GM23338 (cell line): ENCODE measurements at places on chromosomes 16 and 17.
A peak's percentile ranks its signal among the peaks of the same experiment; 100 is the strongest.

DNA sequence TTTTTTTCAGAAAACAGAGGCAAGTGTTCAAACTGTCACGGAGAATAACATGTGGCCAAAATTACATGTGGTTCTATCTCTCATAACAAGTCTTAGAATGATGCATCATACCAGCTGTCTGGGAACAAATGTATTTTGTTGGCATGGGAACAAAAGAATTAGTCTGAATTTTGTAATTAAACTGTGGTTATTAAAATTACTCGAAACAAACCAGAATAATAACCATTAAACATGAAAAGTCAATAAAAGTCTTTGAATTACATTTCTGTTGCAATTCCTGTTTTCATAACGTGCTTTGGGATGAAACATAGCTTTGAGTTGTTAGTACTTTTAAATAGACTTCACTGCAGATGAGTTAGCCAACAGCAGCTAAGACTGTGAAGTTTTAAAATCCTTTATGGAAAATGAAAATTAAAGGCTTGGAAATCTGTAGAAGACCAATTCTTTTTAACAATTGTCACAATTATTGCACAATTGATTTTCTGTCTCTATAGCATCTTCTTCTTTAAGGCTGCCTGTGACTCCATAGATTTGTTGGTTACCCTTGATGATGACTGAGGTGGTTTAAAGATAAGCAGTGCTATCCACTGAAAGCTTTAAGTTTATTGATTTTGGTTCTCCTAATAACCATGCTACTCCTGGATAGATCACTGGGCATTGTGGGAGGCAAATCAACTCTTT lies 117.9 kb upstream of the AXIN2 start:
- DNase-seq = no peak

GRCh38 chr17:4480929-4481898 lies 17.5 kb upstream of the SPNS2 start:
- no peak for DNase-seq

GRCh38 chr16:57815987-57816745 lies 13.9 kb upstream of the KIFC3 start:
- peak; percentile 79 for DNase-seq

DNA sequence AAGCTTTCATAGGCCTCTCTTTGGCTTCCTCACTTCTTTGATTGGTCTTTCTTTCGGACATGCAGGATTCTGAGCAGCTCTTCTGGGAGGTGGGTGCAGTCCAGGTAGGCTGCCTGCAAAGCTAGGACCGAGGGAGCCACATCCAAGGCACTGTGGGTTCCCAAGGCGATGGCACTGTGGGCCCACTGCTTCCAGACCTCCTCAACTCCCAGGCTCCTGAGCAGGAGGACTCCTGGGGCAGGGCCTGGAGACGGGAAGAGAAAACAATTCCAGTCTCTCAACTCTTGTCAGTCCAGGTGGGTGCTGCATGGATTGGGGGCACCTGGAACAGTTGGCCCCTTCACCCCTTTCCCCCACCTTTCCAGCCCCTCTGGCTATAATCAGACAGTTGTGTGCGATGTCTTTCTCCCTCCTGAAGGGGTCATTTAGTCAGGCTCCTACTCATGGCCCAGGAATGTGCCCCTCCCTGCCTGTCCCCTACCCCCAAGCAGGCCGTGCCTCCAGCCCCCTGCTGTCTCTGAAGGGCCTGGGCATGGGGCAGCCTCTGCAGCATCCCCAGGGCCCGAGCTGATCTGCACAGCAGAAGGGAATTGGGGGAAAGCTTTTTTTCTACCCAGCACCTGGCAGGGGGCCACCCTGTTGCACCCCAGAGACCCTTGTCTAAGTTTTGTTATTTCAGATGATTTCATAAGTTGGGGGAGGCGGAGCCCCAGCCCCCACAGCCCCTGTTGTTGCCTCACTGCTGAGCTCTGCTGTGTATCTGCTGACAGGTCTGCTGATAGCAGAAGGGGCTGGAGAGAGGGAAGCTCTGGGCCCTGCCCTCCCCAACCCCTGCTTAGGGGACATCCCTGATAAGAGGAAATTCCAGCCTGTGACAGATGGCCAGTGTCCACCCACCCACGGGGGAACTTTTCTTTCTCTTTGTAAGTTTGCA lies 330.3 kb downstream of the SEC14L1 start:
- peak; percentile 75 for DNase-seq

- no peak for DNase-seq
Observed at GRCh38 chr16:13439766-13440165, 480.2 kb upstream of the ERCC4 start.

DNA sequence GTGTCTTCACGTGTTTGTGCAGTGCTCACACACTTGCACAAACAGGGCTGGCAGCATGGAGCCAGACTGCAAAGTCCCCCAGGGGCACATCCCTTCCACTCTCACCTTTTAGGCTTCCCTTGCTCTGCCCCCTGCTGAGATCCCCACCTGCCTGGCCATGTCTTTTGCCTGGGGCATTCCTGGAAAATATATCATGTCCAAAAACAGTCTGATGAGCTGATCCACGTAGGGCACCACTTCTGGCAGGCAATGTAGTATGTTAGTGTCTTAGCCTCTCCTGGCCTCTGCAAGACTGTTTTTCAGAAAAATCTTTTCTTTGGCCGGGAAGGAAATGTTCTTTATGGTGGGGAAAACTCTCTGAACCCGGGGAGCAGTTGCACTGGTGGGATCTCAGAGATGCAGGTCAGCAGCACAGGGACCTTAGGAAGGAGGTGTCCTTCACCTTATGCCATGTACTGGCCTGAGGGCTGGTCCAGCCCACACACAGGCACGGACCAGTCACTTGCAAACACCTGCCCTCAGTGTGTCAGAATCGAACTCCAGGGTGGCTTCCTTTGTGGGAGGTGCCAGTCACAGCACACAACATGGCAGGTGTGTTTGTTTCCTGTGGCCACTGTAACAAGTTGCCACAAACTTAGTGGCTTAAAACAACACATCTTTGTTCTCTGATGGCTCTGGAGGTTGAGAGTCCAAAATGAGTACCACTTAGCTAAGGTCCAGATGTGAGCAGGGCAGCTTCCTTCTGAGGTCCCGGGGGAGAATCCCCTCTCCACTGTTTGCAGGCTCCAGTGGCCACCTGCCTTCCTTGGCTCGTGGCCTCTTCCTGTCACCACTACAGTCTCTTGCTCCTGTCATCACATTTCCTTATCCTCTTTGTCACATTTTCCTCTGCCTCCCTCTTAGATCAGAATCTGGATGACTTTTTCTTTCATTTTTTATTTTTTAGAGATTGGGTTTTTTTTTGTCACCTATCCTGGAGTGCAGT lies 46.6 kb downstream of the MPRIP start:
- no peak for DNase-seq

- no peak for DNase-seq
Observed at GRCh38 chr16:54237-54581, 581 bp downstream of the SNRNP25 start.

DNA sequence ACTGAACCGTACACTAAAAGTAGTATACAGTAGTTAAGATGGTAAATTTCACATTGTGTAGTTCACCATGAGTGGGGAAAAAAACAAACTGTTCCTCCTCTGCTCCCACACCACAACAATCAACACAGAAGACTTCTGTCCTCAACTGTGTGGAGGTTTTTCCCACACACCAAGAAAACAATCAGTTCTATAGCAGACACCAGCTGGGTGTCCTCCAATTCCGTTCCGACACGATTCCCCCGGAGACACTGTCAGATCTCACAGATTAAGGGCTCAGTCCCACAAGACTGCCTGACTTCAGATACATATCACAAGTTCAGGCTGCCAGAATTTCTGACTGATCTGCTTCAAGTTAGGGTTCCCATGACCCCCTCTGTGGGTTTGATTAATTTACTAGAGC lies 31.8 kb downstream of the BBS2 start:
- DNase-seq = no peak

GRCh38 chr16:15041271-15042004 lies 14.4 kb downstream of the NTAN1 start:
- DNase-seq = peak; percentile 56

GRCh38 chr17:32495359-32496231 lies 8.8 kb downstream of the CDK5R1 start:
- no peak for DNase-seq

DNA sequence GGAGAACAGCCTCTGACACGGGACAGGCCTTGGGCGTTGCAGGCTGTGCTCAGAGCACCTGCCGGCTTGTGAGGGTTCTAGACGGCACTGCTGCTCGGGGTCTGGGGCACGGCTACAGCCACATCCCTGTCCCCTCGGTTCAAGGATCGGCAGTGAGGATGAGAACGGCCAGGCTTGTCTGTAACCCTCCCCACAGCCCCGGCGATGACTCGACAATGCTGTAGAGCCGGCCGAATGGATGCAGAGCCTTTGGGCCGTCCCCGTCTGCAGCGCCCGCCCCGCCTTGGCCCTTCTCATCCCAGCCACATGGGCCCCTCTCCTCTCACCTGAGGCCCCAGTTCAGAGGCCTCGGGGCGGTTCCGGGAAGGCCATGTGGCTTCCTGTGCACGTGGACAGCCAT lies 49.0 kb upstream of the METRNL start:
- DNase-seq = no peak

DNA sequence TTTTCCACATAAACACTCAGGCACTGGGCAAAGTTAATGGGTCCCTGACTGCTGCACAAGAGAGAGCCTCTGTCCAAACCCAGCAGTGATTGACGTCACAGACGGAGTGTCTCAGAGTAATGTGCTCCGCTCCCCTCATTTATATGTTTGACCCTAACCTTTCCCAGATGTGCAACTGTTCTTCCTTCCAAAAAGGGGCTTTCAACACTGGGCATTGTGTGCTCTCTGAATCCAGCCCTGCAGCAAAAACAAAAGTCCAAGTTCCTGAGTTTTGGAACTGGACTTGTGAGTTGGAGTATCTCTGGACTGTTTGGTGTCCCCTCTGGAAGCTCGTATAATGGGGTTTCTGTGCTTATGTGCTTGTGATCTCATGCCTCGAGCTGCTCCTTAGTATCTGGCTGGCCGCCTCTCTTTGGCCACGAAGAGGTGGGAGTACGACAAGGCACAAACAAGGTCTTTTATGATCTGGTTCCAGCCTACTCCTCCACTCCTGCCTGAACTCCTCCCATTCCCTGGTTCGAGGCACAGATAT lies 76.4 kb upstream of the SMIM36 start:
- no peak for DNase-seq

DNA sequence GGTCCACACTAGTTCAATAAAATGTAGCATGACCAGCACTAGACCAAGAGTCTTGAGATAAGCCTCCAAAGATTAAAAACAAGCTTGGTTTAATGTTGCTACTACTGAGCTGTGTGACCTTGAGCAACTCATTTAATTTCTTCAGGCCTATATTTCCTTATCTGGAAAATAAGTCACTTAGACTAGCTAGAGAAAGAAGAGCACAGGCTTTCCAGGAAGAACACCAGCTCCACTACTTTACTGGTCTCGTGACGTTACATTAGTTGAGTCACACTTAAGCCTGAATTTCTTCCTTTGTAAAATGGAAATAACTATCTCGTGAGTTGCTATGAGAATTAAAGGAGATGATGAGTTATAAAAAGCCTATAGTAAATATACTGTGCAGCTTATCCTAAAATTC lies 5.4 kb downstream of the HELZ start:
- DNase-seq = no peak
